ENCODE measurements at places on chromosomes 16 and 17.

- no peak for DNase-seq
- H3K27ac ChIP-seq: no peak overlapping the region
- no peaks in the 10 kb centered on the region for H3K36me3 ChIP-seq
- no peak overlapping the region for H3K4me3 ChIP-seq
Measured at GRCh38 chr16:24854607-24855171, 8.9 kb downstream of the SLC5A11 start.

DNA sequence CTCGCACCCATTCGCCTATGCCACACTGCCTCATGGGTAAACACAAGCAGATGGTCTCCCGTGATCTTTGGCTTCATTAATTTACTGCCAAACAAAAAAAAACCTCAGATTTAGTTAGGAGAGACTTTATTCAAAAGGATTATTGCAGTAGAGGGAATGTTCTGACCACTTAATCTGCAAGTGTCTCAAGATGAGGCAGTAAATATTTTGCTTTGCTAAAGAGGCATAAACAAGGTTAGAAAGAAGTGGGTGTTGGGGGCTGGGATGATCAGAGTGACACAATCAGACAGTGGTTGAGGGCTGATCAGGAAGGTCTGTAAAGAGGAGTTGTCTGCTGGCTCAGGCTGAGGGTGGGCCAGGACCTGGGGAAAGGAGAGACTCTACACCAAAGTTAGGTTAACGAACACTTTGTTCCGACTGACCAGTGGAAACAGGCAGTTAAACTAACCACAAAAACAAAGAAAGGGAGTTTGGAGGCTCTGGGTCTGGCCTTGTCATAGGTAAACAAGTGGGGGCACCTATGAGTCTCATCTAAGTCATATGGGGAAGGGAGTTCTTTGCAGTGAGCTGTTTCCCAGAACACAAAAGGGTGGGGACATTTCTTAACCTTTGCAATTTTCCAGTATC is 28.5 kb downstream of the HSD17B2 start:
- peaks cover 6% of the 10 kb centered on the region for H3K27me3 ChIP-seq
- DNase-seq: no peak
- H3K4me1 ChIP-seq: no peaks in the 10 kb centered on the region
- H3K4me3 ChIP-seq: no peak overlapping the region
- H3K36me3 ChIP-seq: no peaks in the 10 kb centered on the region

GRCh38 chr16:239948-240277 is 5.3 kb downstream of the FAM234A start:
- no peaks in the 10 kb centered on the region for H3K36me3 ChIP-seq
- no peak overlapping the region for H3K27ac ChIP-seq
- no peak overlapping the region for H3K4me3 ChIP-seq
- no peaks in the 10 kb centered on the region for H3K27me3 ChIP-seq

DNA sequence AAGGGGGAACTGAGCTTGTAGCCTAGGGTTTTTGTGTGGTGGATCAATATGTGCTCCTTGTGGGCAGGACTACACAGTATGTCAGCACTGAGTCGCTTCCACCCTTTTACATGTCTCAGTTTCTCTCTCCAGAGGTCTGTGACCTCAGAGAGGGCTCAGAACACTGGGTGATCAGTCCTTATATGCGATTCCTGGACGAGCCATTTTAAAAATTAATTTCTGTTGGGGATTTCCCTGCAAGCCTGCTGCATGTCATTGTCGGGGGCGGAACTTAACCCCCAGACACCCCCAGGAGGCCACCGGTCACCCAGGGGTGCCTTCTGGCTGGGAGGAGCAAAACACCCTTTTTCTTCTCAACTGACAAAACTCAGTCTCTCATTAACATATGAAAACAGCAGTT is 14.1 kb downstream of the DHRS7B start:
- H3K36me3 ChIP-seq: no peaks in the 10 kb centered on the region
- no peaks in the 10 kb centered on the region for H3K4me1 ChIP-seq
- H3K27me3 ChIP-seq: no peaks in the 10 kb centered on the region
- no peak for DNase-seq
- no peak overlapping the region for H3K4me3 ChIP-seq
- no peak overlapping the region for H3K27ac ChIP-seq

- no peak overlapping the region for H3K27ac ChIP-seq
- no peak for DNase-seq
- no peak overlapping the region for H3K4me3 ChIP-seq
- H3K27me3 ChIP-seq: no peaks in the 10 kb centered on the region
Measured at GRCh38 chr16:12193692-12194091, 217.2 kb downstream of the SNX29 start.

DNA sequence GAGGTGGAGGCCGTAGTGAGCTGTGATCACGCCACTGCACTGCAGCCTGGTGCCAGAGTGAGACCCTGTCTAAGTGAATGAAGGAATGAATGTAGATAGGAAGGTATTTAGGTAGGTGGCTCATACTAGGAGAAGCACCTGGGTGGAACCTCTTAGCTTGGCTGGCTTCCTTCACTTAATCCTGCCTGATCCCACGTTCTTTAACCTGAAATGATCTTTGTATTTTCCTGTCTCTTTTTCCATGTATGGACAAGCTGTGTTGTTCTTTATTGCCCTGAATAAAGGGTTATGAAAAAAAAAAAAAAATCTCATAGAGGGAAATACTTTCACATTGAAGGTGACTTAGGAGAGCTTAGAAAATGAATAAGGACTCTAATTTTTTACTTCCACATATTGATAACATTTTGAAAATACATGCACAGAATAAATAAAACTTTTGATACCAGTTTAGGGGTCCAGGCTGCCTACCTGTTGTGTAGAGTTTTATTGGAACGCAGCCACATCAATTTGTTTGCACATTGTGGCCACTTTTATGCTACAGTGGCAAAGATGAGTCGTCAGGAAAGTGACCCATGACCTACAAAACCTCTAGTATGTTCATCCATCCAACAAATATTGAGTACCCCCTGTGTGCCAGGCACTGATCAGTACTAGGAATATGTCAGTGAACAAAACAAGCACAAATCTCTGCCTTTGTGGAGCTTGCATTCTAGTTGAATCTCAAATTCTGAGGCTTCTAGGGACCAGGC is 44.6 kb downstream of the VPS35L start:
- H3K36me3 ChIP-seq: peaks cover 20% of the 10 kb centered on the region
- H3K27ac ChIP-seq: no peak overlapping the region
- H3K27me3 ChIP-seq: no peaks in the 10 kb centered on the region

DNA sequence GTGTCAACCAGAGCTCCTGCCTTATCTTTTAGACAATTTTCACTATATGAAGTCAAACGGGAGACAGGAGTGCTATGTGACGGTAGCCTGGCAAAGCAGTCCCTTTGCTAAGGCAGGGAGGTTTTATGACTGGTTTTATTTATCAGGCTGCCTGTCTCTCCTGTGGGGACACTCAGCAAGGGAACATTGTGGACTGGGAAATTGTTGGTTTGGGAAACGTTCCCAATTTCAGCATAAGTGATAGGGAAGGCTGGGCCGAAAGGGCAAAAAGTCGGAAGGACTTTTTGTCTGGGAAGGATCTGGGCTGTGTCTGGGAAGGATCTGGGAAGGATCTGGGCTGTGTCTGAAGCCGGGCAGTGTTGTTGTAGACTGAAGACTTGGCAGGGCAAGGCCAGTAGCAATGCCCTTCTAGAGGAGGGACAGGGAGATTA is 211.2 kb downstream of the PARN start:
- H3K4me3 ChIP-seq: no peak overlapping the region
- no peaks in the 10 kb centered on the region for H3K36me3 ChIP-seq
- DNase-seq: no peak
- no peaks in the 10 kb centered on the region for H3K27me3 ChIP-seq
- H3K27ac ChIP-seq: no peak overlapping the region

DNA sequence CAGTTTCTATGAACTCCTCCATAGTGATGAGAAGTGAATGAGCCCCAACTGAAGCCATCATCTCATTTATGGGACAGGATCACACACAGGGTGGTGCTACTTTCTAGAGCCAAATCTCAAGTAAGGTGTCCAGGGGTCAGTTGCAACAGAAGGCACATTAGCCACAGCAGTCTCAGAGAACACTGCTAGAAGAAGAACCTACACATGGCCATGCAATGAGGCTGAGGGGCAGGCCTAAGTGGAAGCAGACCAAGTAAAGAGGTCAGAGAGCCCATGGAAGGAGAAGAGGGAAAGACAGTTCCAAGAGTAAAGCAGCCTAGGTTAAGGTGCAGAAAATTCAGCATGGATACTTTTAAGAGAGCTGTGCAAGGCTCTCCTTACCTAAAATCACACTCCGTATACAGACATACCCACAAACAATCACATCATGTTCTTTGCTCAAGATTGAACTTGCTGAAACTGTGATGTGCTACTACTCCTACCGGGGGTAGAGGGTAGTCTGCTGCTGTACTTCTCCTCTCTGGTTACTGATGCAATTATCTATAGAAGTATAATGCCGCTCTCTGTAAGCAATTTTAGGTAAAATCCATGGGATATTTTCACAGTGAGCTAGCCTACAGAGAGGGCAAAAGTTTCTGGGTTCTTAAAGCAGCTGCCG is 1.7 kb downstream of the ABCA8 start:
- no peak overlapping the region for H3K4me3 ChIP-seq
- no peak for DNase-seq
- H3K36me3 ChIP-seq: no peaks in the 10 kb centered on the region
- H3K4me1 ChIP-seq: no peaks in the 10 kb centered on the region

DNA sequence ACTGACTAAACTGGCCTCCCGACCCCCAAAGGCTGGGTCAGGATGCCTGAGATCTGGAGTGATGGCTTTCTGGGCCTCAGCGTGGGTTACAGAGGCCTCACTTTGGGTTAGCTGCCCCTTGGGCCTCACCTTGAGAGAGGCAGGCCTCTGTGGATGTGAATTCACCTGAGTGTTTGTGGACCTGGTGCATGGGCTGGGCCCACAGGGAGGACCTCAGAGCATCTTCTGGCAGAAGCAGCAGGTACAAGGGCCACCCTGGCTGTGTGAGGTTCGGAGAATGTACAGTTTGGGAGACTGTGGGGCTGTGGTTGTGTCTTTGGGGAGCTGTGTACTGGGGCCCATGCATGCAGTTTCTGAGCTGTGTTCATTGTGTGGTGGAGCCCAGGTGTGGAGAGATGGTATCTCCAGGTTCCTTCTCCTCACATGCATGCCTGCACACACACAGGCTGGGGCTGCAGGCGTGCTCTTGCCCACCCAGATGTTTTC is 18.3 kb downstream of the RARA start:
- no peak for DNase-seq
- H3K27me3 ChIP-seq: no peaks in the 10 kb centered on the region
- peak overlapping the region; percentile 99 for H3K27ac ChIP-seq
- H3K4me3 ChIP-seq: peak overlapping the region; percentile 49
- H3K4me1 ChIP-seq: peaks cover 99% of the 10 kb centered on the region

DNA sequence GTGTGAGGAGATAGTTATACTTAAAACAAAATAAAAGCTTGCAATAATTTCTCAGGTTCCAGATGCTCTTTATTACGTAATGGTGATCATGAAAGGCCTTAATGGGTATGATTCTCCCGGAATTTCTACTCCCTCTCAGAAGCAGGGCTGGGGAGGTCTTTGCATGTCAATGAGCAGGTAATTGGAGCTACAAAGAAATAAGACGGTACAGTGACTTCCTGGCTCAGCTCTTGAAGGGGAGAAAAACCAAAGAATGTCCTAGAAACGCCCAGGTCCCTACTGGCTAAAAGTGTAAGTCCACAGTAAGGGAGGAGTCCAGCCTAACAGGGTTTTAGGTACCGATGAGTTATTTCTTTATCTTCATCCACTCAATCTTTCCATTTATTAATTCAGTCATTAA is 390.9 kb downstream of the TMEM114 start:
- no peak overlapping the region for H3K4me3 ChIP-seq
- H3K36me3 ChIP-seq: no peaks in the 10 kb centered on the region
- H3K4me1 ChIP-seq: no peaks in the 10 kb centered on the region
- no peaks in the 10 kb centered on the region for H3K27me3 ChIP-seq

GRCh38 chr16:4537376-4538343 is 913 bp downstream of the CDIP1 start:
- H3K27ac ChIP-seq: no peak overlapping the region
- no peak for DNase-seq
- peaks cover 11% of the 10 kb centered on the region for H3K36me3 ChIP-seq
- no peaks in the 10 kb centered on the region for H3K27me3 ChIP-seq

DNA sequence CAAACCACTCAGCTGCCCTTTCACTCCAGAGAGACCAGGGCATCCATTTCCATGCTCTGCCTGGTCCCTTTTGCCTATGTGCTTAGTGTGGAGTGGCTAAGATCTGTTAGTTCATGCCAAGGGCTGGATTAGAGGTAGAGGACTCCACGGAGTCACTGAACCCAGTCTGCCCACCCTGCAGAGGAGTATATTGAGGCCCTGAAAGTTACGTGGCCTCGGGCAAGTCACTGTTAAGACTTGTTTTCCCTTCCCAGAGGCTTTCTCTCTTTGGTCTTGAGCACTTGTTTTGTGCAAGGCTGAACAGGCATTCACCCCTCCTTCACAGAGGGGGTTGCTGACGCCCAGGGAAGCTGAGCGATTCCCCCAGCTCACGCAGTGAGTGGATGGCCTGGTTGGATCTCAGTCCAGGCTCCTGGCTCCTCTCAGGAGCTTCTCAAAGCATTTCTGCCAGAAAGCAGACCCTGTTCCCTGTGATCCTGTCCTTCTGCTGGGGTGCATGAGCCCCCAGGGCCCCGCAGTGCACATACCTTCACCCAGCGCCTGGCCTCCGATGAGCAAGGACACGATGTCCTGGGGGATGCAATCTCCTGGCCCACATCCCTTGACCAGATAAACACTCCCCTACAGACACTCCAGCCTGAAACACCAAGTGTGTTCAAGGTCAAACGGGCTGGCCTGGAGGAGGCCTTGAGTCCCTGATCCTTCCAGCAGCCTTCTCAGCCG is 153.4 kb upstream of the GSE1 start:
- no peak for DNase-seq

- peak overlapping the region; percentile 47 for H3K4me3 ChIP-seq
- peak; percentile 52 for DNase-seq
- H3K27me3 ChIP-seq: no peaks in the 10 kb centered on the region
- H3K4me1 ChIP-seq: peaks cover 11% of the 10 kb centered on the region
- no peaks in the 10 kb centered on the region for H3K36me3 ChIP-seq
Measured at GRCh38 chr17:30104575-30105339, 11.9 kb upstream of the NSRP1 start.

- no peak overlapping the region for H3K4me3 ChIP-seq
- H3K27ac ChIP-seq: no peak overlapping the region
- DNase-seq: no peak
- H3K36me3 ChIP-seq: peaks cover 10% of the 10 kb centered on the region
- H3K4me1 ChIP-seq: peaks cover 6% of the 10 kb centered on the region
Measured at GRCh38 chr17:75572713-75573539, 14.7 kb upstream of the MYO15B start.
